Stimulated activated CD8-positive, alpha-beta memory T cell treated with anti-CD3 and anti-CD28 coated beads, Interleukin-7, amount 100 ng/mL, for 24 hours (primary cell): ENCODE measurements at places on chromosomes 7 and 10.

- DNase-seq: no peak
Observed at GRCh38 chr7:27113991-27114769, 11.7 kb upstream of the HOXA2 start.

- no peak for DNase-seq
Observed at GRCh38 chr7:30470163-30470770, 8.3 kb downstream of the NOD1 start.

DNA sequence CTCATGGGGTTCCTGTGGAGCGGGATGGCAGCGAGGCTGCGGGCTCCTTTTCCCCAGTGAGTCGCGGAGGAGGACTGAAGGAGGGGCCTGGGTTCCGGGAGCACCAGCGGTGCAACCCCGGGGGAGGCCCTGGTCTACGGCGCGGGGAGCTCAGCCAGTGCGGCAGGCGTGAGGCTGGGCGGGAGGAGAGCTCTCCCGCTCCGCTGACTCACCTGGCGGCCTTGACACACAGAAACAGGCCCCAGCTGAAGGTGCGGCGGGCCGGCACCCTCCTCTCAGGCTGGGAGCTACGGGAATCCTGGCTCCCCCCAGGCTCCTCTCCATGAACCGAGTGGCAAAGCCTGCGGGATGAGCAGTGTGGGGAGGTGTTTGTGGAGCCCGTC, 6.8 kb upstream of the NOM1 start:
- DNase-seq: no peak

DNA sequence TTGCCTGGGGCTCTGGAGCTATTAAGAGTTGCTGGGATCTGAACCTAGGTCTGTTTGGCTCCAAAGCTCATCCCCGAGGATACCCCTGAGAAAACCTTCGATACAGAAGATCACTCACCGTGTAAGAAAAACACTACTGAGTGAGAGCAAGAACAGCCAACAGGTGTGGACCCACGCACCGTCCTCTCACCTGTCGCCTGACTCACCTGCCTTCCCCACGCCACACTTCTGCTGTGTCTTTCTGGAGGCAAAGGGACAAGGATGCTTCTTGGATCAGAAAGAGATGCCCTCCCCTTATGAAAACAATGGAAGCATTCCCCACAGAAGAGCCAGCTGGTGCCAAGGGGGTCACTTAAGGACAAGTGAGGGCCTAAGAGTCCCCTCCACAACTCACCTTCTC, 46.7 kb downstream of the COL13A1 start:
- no peak for DNase-seq

DNA sequence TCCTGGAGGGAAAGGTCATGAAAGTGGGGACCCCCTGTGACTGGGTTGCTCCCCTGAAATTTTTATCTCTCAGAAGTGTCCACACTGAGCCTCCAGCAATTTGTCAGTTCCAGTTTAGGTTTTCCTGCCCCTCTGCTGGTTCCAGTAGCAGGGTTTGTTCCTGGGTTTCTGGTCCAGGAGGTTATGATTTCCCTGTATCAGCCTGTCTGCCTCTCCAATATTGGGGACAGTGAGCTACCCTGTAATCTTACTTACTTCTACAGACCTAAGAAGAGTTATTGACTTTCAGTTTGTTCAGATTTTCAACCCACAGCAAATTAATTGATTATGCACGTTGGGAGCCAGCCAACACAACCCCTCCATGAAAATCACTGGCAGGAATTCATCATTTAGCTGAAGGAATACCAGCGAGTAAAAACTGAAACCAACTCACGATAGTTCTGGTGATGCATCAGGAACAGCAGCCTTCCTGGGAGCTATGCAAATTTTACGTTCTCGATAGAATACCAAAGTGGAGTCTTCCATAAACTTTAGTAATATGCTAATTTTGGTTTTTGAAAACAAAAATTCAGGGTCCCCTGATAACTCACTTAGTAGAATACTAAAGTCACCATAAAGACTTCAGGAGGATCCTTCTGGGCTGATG, 31.3 kb upstream of the IL15RA start:
- no peak for DNase-seq

DNA sequence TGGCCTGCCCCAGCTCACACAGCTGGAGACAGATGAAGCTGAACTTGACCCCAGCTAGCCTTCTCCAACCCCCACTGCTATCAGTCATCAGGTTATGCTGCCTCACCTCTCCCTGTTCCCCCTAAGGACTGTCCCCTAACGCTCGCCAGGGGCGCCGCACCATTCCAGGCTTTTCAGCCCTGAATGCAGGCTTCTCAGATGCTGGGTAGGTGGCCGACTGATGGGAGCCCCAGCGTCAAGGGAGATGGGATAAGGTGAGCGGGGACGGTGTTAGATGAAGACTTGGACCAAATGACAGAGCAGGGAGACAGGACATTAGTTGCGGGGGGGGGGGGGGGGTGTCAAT, 15.8 kb upstream of the OPALIN start:
- no peak for DNase-seq

DNA sequence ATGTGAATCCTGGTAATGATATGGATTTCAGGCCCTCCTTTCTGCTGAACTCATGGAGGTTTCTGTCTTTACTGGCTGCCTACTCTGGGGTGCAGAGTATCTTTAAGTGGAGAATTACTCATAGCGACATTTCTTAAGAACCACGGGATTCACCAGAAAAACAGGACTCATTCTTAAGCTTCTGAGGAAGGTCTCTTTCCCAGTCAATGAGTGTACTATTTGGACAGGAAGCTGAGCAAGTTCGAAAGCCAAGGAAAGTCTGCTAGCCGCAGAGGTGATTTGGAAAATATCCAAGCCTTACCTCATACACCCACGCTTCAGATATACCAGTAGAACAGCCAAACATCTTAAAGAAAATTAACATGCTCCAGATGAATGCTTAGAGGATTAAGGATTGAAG, 377.6 kb upstream of the MYO3A start:
- no peak for DNase-seq
